ENCODE measurements at places on chromosomes 5 and 9.

DNA sequence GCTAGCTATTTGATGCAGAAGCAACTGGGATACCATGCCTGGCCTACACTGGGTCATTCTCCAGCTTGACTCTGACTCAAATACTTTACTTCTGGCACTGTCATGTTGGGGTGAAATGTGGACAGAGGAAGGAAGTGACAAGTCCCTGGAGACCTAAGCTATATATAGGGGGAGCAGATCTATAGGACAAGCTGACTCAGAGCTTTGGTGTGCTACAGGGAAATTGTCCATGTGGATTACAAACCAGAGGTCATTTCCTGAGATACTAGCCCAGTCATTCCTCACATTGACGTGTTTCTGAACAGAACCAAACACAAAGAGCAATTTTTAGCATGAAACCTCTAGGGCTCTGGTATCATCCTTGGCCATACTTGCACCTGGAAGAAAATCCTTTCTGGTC is 531.6 kb upstream of the CLINT1 start:
- no peak for DNase-seq

DNA sequence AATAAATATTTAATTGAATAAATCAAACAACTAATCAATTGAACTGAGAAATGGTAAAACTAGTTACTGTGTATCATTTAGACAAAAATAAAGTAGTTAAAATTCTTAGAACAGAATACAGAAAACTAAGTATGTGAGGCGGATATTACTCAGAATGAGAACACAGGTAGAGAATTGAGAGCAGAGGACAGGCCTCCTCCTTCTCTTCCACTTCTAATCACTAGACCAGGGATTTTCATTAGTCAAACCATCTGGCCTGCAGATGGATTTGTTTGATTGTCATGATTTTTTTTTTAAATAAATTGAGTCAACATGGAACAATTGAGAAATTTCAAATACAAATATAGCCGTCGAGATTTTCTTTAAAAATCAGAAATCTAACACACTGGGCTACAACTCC is 198.6 kb upstream of the HMHB1 start:
- no peak for DNase-seq

DNA sequence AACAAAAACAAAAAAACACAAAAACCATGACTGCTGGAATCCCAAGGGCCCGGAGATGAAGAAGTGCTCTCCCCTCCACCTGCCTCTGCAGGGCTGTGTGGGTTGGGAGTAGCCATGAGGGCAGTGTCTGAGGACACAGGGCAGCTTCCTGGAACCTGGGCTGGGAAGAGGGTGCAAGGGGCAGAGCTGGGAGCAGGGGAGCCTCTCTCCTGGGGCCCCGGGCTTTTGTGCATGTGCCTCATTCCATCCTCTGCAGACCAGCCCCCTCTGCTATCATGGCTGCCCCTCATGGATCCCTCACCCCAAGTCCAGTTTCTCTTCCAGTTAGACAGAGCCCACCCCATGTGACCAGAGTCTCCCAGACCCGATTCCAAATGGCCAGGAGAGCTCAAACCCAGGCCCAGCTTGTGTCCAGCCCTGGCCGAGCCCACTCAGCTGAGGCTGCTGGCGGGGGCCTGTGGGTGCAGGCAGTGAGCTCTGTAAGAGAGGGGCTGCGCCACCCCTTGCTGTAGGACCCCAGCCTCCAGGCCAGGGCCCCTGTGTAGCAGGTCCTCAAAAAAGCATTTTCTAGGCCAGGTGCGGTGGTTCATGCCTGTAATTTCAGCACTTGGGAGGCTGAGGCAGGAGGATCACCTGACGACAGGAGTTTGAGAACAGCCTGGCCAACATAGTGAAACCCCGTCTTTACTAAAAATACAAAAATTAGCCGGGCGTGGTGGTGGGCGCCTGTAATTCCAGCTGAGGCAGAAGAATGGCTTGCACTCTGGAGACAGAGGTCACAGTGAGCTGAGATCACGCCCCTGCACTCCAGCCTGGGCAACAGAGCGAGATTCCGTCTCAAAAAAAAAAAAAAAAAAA is 44.5 kb downstream of the PLPP7 start:
- no peak for DNase-seq

DNA sequence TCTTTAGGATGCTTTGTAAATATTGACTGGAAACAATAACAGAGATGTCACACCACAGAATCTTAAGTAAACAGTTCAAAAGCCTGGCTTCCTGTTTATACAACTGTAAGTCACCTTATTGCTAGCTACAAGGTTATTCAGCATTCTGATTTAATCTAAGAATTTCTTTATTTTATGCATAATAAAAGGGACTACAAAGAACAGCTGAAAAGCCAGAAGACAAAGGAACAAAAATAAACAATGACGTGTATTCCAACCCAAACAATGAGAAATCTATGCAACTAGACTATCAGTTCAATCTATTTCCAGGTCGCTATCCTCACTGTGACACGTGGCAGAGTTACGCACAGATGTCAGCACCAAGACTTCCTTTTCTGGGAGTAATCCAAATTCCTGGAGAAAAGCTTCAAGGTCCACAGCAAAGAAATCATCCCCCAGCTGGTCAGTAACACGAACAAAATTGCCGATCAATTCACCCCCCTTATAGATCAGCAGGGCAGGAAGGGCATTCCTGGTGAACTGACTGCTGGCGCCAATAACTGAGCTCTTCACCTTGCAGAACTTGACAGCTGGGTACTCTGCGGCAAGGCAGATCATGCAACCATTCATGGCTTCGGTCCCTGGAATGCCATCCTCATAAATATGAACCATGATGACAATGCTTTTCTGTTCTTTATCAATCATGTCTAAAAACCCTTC is 8.4 kb downstream of the PDCL start:
- DNase-seq, result no peak

GRCh38 chr5:7802855-7803254 is 48.1 kb downstream of the CFAP90 start:
- no peak for DNase-seq

DNA sequence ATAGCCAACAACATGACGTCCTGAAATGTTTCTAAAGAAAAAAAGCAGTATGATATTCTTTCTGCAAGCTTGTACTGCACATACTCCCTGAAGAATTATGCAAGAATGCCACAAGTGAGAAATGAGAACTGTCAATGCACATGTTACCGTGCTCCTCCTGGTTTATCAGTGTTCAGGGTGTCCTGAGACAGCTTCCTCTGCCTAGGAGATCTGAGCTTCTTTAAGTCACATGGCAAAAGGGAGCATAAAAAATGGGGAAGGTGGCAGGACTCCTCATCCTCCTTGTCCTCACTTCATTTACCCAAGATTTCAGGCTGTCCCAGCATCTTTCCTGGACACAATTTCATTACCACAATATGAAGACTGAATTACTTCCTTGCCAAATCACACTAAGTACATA is 238.2 kb downstream of the GLIS3 start:
- no peak for DNase-seq

GRCh38 chr9:995192-995591 is 18.7 kb downstream of the DMRT3 start:
- no peak for DNase-seq

- peak; percentile 50 for DNase-seq
Measured at GRCh38 chr5:10860645-10861422, 99.8 kb upstream of the DAP start.

DNA sequence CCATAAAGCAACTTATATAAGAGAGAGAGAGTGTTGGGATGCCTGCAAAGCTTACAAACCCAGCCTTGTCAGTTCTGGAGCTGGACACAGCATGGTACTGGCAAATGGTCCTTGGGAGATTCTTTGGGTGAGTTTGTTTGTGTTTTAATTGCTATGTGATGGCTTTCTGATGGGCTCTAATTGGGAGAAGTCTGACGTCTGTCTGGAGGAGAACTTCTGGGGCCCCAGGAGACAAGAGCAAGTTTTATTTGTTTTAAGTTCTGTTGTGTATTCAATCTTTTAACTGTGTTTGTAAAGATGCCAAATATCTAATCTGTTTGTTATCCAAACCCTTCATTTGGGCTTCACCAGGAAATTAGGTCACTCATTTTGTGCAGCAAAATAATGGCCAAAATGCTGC is 50.3 kb upstream of the AFAP1L1 start:
- DNase-seq, result no peak

GRCh38 chr5:62386824-62387223 is 16.9 kb downstream of the DIMT1 start:
- no peak for DNase-seq
